ENCODE measurements at places on chromosomes 7 and 10.

- no peak for DNase-seq
These were observed 23.0 kb upstream of the RHEB start for GRCh38 chr7:151542606-151543130.

DNA sequence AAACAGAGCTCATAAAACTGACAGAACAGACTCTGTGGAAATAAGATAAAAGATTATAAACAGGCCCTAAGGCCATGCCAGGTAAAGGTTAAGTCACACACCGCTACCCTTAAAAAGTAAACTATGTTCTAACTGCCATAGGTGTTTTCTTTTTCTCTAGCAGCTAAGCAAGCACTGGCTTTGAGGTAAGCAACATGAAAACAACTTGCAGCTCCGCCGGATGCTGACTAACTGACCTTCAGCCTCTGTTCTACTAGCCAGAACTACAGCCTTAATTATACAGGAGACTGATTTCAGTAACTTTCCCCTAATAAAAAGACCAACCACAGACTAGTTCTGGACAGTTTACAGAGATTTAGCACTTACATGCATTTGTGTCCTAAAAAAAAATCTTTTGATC lies 708.3 kb downstream of the CCSER2 start:
- DNase-seq: no peak

- no peak for DNase-seq
These were observed 196.1 kb upstream of the KLF14 start for GRCh38 chr7:130929896-130930659.

GRCh38 chr7:152355474-152356057 lies 80.2 kb downstream of the KMT2C start:
- DNase-seq: no peak

DNA sequence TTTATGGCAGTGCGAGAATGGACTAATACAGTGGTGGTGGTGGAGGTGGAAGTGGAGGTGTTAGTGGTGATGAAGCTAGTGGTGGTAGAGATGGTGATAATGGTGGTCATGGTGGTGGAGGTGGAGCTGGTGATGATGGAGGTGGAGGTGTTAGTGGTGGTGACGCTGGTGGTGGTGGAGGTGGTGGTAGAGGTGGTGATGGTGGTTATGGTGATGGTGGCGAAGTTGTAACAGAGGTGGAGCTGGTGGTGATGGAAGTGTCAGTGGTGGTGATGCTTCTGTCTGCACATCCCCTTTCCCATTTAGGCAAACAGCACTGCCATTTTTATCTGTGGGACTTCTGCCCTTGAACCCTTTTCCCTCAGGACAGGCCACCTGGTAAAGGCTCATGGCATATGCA lies 7.4 kb upstream of the PTPRN2 start:
- peak; percentile 28 for DNase-seq

GRCh38 chr7:149846436-149847046 lies 8.4 kb downstream of the ZNF862 start:
- DNase-seq: no peak

- no peak for DNase-seq
These were observed 76.8 kb upstream of the INSIG1 start for GRCh38 chr7:155220903-155221302.

DNA sequence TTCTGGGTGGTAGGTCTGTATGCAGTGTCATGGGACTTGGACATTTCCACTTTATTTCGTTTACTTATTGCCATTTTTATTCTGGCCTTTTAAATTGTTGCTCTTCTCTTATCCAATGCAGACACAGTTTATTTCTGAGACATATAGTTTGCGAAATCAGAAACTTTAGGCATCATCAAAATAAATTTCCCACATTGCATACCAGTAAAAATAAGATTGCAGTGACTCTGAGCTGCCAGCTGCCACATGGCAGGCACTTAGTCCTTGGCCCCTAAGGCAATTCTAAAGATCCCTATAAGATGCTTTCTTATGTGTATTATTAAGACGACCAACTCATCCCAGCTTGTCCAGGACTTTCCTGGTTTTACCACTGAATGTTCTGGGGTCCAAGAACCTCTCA lies 81.8 kb upstream of the ANKRD1 start:
- DNase-seq: peak; percentile 6

GRCh38 chr7:128934361-128935341 lies 3.1 kb upstream of the IRF5 start:
- no peak for DNase-seq

- DNase-seq: peak; percentile 13
These were observed 32.1 kb downstream of the RBAK start for GRCh38 chr7:5077740-5078139.

- DNase-seq: peak; percentile 97
These were observed 208.7 kb upstream of the ZNF32 start for GRCh38 chr10:43857206-43857930.

DNA sequence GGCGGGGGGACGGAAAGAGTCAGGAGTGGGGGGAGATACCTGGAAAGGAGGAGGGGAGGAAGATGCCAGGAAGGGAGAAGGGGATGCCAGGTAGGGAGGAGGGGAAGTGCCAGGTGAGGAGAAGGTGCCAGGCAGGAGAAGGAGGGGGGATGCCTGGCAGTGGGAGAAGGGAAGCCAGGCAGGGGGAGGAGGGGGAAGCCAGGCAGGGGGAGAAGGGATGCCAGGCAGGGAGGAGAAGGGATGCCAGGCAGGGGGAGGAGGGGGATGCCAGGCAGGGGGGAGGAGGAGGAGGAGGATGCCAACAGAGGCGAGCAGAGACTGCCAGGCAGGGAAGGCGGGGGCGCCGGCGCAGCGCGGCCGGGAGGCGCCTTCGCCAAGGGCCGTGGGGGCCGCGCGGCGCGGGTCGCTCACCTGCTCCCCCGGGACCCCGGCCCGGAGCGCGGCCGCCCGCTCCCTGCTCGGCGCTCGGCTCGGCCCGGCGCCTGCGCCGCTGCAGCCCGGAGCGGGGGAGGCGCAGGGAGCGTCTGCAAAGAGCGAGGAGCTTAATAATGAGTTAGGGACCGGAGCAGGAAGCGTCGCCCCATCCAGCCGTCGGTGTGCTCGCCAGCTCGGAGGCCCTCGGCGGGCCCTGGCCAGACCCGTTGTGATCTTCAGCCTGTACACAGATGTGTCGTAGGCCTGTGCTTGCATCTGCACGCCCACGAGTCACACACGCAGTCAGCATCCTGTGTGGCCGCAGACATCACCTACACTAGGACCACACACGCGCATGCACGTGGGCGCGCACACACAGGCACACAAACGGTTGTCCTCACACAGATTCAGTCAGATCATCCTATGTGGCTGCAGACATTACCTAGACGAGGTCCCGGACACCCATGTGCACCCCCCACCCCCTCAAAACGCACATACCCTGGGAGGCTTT lies 28.4 kb upstream of the SMARCD3 start:
- peak; percentile 64 for DNase-seq

- peak; percentile 43 for DNase-seq
These were observed 942 bp downstream of the TRAPPC14 start for GRCh38 chr7:100157334-100158228.

DNA sequence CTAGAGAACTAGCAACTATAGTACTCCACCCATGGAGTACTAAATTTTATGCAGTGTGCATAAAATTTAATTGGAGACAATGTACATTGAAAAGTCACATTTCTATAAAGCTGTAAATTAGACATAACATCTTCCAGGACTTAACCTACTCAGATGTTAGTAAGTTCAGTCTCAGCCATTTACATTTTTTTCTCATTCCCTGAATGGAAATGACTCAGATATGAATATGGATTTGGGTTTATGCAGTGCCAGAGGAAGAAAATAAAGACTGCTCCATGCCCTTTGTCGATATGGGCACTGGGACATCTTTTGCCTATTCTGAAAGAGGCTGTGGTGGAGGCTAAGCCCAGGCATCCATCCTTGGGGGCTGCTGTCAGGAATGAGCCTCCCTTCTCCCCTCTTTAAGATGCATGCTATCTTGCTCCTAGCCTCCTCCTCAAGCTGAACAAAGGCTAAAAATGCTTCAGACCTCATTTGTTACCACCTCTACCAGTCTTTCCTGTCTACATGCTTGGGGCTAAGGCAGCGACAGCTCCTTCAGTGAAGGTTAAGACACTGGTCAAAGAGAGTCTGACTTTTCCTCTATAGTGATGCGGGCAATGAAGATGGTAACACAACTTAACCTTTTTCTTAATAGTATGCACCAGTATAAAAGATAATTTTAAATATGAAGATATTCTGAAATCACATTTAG lies 486.8 kb upstream of the ANKRD30A start:
- DNase-seq: no peak

GRCh38 chr7:4067874-4068273 lies 614.2 kb upstream of the FOXK1 start:
- no peak for DNase-seq

DNA sequence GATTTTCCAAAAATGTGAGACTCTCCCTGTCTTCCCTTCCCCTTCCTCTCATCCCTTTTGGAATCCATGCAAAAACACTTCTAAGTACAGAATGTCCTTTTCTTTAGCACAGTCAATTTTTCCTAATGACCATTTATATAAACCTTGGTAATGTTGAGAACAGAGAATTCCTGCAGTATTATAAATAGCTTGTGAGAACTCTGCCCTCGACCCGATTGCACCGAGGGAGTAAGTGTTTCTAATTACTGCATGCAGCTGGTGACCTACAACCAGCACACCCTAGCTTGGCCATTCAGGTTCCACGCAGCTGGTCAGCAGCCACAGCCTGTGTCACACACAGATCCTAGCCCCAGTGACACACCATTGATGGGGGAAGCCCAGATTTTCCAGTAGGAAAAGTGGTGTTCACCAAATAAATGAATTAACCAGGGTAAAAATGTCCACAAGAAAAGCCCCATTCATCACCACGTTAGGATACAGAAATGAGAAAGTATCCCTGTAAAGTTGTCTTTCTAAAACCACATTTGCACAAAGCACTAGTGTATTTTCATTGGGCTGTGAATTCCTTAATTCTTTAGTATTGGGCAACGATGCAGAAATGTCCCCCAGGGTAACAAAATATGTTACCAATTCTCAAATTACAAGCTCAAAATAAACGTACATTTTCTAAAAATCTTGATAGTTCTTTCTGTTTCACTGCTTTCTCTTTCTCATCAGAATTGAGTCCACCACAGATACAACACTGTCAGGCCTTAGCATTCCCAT lies 499.0 kb upstream of the KLF6 start:
- peak; percentile 63 for DNase-seq

DNA sequence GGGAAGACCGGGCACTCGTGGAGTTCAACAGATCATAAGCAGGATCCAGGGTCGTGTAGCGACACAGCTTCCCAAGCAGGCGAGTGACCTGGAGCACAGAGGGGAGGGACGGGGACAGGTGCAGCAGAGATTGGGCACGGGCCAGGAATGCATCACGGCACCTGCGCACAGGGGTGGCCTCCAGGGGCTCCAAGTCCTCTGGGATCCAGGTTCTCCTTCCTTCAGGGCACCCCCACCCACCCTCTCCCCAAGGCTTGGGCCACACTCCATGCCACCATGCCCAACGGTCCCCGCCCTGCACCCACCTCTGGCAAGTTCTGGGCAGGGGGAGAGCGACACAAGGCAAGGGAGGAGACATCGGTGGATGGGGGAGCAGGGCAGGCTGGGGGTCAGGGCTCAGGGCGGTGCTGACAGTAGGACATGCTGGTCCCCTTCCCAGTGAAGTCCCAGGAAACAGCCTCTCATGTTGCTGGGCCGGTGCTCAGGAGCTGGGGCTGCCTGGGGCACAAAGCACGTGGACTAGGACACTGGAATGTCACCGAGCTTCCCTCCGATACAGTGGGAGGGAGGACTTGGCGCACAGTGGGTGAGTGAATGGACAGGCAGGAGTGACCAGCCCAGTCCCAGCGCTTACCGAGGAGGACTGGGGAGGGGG lies 597.3 kb downstream of the PTPRN2 start:
- no peak for DNase-seq

DNA sequence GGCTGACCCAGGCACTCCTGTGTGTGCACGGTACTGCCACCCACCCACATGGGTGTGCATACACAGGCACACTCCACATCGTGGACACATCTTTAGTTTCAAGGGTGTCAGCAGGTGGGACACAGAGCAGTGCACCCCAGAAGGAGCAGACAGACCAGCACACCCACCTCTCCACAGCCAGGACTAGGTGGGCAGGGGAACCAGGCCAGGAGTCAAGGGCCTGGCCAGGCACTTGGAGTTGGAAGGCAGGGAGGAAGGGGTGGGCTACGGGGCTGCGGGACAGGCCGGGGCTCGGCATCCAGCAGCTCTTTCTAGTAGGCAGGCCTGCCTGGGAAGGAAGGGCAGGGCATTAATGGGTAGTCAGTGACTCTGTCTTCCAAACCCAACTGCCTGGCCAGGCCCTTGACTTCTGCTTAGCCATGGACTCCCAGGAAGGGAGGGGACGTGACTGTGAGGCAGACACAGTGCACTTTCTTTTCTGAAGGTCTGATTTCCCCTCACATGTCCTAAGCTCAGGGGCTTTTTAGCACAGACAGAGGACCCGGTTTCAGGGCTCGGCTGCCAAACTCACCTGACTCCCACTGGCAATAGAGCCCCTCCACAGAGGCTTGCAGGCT lies 14.6 kb downstream of the RASGEF1A start:
- no peak for DNase-seq

GRCh38 chr10:113644185-113645120 lies 19.4 kb downstream of the NRAP start:
- peak; percentile 33 for DNase-seq

DNA sequence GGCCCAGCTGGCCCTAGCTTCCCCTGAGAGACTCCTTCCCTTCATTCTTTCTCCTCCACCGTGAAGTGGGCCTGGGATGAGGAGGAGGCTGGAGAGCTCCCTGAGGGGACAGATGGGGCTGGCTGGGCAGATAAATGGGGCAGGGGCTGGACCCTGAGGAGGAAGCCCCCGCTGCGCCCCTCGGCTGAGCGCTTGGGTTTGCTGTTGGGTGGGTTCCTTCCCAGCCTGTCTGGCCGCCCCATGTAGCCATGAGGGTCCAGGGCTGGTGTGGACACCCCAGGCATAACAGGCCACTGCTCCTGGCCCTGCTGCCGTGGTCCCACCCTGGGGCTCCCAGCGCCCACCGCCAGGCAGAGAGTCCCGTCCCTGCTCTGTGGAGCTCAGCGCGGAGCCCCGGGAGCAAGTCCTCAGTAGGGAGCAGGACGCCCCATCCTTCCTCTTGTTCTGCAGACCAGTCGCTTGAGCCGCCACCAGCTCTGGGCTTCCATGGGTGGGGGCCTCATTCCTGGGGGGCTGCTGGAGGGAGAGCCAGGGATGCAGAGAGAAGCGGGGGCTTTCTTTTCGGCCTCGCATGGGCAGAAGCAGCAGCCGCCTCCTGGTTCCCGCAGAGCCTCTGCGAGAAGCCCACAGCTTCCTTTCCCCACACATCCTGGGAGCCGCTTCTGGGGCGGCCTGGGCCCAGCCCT lies 266.4 kb upstream of the TCERG1L start:
- no peak for DNase-seq
